ENCODE measurements at places on chromosomes 4 and X.
A peak's percentile ranks its signal among the peaks of the same experiment; 100 is the strongest.

DNA sequence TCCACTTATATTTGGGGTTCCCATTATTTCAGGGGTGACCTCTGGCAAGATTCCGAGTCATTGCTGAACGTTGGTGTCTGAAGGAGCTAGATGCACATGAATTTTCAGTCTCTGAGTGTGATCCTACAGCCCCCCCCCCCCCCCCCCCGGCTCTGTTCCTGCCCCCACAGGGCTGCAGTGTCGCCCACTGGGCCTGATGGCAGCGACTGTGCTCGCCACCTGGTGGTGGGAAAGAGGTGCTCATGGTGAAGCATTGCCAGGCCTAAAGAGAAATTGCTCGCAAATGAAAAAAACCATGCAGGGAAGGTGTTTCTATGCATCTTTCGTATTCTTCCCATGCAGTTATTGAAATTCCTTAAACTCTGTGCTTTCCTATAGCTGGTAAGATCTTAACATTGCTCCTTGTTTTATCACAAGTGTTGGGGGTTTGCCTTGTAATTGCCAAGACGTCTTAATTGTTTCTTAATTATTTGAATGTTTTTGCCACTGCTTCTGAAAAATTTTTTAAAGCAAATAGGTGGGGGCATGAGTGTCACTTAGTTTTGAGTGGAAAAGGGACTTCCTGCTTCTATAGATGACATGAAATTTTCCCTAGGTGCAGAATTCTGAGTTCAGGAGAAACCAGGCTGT, 63.2 kb downstream of the CLDN22 start:
- DNase-seq: peak; percentile 42

GRCh38 chr4:151717314-151717713, 43.5 kb downstream of the GATB start:
- DNase-seq: no peak

- no peak for DNase-seq
These were observed 5.1 kb downstream of the ELF4 start for GRCh38 chrX:130105244-130105643.

- no peak for DNase-seq
These were observed 32.9 kb upstream of the CYBB start for GRCh38 chrX:37746951-37747350.

- DNase-seq: no peak
These were observed 24.6 kb upstream of the LAP3 start for GRCh38 chr4:17552427-17552826.

GRCh38 chr4:15162046-15162445, 159.8 kb downstream of the CPEB2 start:
- no peak for DNase-seq

DNA sequence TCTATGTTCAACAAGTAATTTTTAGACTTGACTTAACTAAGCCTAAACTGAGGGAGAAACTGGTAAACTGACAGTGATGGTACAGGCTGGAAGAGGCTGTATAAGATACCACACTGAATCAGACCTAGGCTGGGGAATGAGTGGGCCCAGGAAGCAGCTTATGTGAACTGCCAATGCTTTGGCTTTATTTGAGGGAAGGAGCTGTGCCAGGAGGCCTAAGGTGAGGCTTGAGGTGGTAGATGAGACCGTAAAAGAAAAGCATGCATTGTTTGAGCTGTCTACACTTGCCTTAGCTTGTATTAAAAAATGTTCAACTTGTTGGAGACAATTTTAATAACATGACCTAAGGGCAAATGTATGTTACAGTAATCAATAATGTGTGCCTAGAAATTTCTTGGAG, 96.2 kb downstream of the RS1 start:
- no peak for DNase-seq

DNA sequence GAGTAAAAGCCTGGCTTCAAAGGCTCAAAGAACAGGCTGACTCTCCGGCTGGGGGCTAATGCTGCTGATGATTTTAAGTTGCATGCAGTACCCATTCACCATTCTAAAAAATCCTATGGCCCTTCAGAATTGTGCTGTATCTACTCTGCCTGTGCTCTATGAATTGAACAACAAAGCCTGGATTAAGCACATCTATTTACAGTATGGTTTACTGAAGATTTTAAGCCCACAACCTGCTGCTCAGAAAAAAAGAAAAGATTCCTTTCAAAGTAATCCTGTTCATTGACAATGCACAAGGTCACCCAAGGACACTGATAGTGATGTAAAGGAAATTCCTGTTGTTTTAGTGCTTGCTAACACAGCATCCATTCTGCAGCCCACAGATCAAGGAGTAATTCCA, 84.9 kb upstream of the SFRP2 start:
- no peak for DNase-seq

DNA sequence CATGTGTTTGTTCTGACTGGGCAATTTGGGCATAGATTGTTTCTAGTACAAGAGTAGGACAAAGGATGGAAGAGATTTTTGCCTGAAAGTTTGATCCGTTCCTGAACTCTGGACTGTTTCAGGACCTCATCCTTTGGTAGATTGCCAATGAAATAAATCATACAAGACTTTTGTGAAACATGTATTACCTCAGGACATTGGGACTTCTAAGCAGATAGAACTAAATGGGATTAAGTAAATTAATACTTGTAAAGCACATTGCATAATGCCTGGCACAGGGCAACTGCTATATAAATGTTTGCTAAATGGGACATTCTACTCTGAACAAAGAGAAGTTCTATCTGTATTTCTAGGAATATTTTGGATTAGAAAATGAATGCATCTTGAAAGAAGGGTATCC, 164.8 kb upstream of the RPS6KA3 start:
- no peak for DNase-seq

GRCh38 chr4:74426101-74426500, 18.8 kb upstream of the AREG start:
- DNase-seq: no peak

- DNase-seq: no peak
These were observed 25.4 kb upstream of the GLRB start for GRCh38 chr4:157050561-157050960.

DNA sequence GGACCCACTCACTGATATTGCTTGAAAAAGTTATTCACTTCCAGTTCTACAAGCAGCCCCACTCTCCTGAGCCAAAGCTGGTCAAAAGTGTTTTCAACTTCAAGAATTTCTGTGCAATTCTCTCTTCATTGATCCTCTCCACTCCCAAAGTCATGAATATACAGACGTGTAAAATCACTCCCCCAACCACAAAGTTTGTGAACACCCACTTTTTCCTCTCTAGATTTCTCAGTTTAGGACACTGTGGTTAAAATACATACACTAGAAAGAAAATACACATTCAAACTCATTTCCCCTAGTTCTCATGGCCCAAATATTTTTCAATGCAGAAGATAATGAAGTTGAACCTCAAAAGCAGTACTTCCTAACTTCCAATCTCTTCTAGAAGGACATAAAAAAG, 116.3 kb downstream of the MSN start:
- no peak for DNase-seq

- no peak for DNase-seq
These were observed 91.6 kb downstream of the ANXA10 start for GRCh38 chr4:168183717-168184571.

- no peak for DNase-seq
These were observed 391.0 kb downstream of the MAGEB5 start for GRCh38 chrX:26606971-26607370.

DNA sequence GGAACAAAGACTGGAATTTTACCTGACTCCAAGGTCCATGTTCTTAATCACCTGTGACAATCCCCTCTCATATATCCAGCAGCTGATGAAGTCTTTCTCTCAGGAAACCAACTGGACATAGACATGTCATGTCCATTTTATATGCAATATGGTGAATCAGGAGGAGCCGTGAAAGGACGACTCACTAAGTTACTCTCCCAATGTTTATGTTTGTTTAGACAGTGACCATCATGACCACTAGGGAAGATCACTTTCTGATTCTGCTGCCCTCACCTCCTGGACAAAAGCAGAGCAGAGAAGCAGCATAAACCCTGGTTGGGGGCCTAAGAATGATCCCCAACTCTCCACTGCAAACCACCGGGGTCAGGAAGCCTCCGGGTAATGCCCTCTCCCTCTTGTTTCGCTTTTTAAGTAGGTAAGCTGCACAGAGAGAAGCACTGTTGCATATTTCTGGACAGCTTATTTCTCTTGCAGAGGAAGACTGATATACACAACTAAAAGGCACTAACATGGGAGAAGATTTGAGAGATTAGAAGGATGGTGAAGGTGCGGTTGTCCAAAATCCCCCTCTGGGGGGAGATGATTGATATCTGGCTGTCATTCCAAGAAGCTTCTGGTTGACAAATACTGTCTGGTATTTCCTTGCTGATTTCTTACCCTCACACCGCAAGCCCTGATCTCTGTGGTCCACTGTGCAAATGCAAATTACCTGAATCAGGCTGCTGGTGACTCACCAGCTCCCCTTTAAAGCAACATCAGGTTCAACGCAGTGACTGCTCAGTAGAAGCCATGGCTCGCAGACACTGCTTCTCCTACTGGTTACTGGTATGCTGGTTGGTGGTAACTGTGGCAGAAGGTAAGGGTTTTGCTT, at the start of gene ODAPH:
Gene ODAPH, plus strand, starts transcription at position 773 of the 871 bp plus-strand sequence. Its CDS starts 17 bp downstream, at position 790.
- DNase-seq: peak; percentile 39

- no peak for DNase-seq
These were observed 19.3 kb upstream of the SLC9A7 start for GRCh38 chrX:46777971-46778810.

- DNase-seq: no peak
These were observed 1.2 kb upstream of the TADA2B start for GRCh38 chr4:7041801-7042502.
